Prostate gland (tissue), 2 donors: ENCODE measurements at places on chromosomes 5 and 9.

DNA sequence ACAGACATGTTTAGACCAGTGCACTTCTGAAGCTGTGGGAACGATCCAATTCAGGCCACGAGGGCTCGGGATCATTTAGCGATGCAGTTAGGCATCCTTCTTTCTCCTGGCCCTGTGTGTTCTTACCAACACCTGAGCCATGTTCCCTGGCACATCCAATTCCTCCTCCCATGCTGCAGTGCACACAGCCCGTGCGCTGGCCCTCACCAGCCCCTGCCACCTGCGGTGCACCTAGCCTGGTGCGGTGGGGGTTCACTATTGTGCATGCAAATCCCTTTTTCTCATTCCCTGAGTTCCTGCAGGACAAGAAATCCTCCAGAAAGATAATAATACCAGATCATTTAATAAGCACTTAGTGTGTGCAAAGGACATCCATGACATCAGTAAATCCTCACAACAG, 53.5 kb downstream of the NEURL1B start:
- no peak for DNase-seq

GRCh38 chr5:55638455-55638854, 73.7 kb downstream of the SLC38A9 start:
- DNase-seq: peak; percentile 35

- DNase-seq: no peak
These were observed 38.2 kb downstream of the PRRC2B start for GRCh38 chr9:131432050-131432449.

DNA sequence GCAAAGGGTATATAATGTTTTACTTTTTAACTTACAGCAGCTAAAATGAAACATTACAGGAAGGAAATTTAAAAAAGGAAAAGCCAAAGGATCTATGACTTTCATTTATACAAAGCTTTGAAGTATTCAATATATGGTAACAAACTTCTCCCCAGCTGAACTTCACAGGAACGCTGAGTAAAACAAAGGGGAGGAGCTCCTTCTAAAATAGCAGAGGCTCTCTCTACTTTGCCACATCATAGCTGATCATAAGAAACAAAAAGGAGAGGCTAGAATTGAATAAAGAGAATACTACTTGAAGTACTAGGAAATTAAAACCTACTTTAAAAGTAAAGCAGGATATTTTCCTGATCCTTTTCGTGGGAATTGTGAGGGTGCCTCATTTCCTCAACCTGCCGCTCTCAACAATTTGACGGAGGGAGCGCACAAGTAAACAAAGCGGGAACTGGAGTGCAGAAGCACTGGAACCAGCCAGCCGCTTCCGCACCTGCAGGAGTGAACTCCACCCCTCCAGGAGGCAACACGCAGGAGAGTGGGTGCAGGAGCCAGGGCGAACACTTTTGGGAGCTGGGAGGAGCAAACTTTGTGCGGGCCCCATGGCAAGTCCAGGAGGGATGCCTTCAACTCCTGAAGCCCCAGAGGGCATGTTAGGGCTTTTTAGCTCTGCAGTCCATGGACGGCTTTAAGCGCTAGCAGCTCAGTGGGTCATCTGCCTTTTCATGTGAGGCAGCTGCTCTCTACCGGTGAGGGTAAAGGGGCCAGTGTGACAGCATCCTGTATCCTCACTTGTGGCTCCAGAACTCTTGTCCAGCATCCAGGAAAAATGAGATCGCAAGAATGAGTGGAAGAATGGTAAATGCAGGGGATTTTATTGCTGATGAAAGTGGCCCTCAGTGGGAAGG, 757.4 kb downstream of the PTPRD start:
- no peak for DNase-seq

GRCh38 chr9:131657037-131657377, 82.9 kb downstream of the RAPGEF1 start:
- DNase-seq: no peak

DNA sequence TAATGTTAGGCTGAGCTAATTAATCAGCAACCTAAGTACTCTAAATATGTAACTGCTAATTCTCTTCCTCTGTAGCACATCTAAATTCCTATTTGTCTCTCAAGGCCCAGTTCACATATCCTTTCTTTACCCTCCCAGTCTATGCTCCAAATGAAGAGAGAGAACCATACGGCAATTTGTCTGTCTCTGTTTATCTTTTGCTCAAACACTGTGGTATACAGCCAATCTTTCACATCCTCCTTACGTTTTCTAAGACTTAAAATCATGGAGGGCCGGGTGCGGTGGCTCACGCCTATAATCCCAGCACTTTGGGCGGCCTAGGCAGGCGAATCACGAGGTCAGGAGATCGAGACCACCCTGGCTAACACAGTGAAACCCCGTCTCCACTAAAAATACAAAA, 15.8 kb downstream of the VLDLR start:
- no peak for DNase-seq

GRCh38 chr5:68872088-68872839, 221.6 kb upstream of the SLC30A5 start:
- DNase-seq: no peak

DNA sequence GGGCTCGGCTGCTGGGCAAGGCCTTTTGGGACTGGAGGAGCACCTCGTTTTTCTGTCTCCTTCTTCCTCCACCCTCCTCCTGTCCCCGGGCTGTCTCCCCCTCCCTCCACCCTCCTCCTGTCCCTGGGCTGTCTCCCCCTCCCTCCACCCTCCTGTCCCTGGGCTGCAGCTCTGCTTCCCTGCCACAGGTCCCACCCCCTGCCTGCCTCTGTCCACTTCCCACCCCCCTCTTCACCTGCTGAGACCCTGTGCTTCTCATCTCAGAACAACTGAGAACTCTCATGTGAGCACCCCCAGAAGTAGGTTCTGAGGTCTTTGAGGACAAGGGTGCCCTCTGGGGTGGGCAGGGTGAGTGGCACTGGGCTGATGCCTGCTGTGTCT, 5.8 kb upstream of the TOR4A start:
- DNase-seq: no peak

- peak; percentile 80 for DNase-seq
These were observed 19.0 kb downstream of the STOM start for GRCh38 chr9:121350993-121351561.

DNA sequence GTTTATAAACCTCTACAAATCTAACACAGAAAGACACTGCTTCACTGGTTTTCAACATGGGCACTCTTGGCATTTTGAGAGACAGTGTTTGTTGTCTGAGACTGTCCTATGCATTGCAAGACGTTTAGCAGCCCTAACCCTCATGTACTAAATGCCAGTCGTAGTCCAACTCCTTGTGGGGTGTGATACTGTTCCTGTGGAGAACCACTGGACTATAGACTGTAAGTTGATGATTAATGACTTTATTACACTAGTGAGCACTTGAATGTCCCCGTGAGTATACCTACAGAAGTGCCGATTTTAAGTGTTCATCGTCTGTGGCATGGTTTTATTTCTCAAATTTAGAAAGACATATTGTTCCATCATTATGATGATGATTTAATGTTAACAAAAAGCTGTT, 46.2 kb downstream of the RECK start:
- no peak for DNase-seq

- no peak for DNase-seq
These were observed 4.7 kb upstream of the SOWAHA start for GRCh38 chr5:132808448-132808847.

- DNase-seq: no peak
These were observed 27.5 kb downstream of the DMRT2 start for GRCh38 chr9:1077616-1078015.

DNA sequence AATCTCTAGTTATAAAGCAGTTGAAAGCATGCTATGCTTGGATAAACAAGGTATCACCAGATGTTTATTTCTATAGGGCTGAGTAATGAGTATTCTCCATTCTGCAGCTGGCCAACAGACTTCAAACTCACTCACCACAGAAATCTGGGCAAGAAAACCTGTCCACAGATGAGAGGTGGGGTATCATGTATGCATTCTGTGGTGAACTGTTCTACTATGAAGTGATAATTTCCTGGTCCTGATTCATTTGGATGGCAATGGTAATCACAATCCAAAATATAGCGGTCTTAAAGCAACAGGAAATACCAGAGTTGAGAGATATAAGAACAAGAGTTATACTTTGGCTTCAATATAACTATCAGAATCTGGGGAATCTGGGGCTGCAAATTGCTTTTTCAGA, 65.9 kb upstream of the EFNA5 start:
- DNase-seq: no peak

GRCh38 chr5:11684607-11685006, 219.6 kb downstream of the CTNND2 start:
- no peak for DNase-seq

DNA sequence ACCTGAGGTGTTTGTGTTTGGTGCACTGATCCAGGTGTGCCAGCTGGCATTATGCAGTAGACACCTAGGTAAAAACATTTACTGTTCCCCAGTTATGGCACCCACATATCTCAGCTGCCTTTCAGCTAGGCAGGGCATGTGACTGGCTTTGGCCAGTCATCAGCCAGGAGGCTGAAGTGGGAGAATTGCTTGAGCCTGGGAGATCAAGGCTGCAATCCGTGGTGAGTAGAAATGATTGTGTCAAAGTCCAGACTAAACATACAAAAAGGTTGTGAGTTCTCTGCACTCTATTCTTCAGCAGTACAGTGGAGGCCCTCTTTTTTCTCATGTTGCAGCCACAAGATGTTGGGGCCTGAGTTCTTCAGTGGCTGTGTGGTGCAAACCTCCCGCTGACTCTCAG, 3.2 kb upstream of the FBLL1 start:
- DNase-seq: no peak

GRCh38 chr9:30575691-30576090, 1808.8 kb upstream of the ACO1 start:
- DNase-seq: no peak

- DNase-seq: no peak
These were observed 94.2 kb upstream of the FBN2 start for GRCh38 chr5:128632264-128632663.

GRCh38 chr9:21481470-21482056, 550 bp downstream of the IFNE start:
- DNase-seq: no peak

DNA sequence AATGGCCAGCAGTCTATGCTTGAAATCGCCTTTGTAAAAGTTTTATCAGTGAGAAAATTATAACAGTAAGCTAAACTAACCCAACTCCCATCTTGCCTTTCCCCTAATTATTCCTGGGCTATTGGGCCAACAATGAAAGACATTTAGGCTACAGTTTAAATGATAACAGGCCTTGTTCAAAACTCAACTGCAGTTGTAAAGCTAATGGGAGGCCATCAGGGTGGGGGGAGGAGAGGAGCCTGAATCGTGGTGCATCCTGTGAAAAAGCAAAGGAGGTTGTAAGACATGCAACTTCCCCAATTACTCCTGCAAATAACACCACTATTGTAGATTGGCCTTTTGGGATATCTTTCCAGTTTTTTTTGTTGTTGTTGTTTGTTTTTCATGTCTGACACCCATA, 53.8 kb downstream of the ACTL7B start:
- DNase-seq: no peak

GRCh38 chr5:57311921-57312735, 138.3 kb downstream of the GPBP1 start:
- no peak for DNase-seq

DNA sequence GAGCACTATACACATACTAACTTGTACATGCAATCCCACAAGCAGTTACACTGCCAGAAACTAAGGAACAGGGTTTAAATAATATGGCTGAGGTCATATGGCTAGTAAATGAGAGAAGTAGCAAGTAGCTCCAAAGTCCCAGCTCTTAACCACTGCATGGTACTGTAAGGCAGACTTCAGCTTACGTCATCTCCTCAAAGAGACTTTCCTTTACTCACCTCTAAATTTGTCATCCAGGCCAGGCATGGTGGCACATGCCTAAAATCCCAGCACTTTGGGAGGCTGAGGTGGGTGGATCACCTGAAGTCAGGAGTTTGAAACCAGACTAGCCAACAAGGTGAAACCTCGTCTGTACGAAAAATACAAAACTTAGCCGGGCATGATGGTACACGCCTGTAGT, 20.4 kb upstream of the SELENOP start:
- DNase-seq: no peak

- DNase-seq: no peak
These were observed 83.4 kb downstream of the LPAR1 start for GRCh38 chr9:110954822-110955291.

- DNase-seq: peak; percentile 24
These were observed 980 bp downstream of the CCNO start for GRCh38 chr5:55232271-55232984.

- no peak for DNase-seq
These were observed 1.7 kb downstream of the PCDHA10 start for GRCh38 chr5:140857177-140857986.

DNA sequence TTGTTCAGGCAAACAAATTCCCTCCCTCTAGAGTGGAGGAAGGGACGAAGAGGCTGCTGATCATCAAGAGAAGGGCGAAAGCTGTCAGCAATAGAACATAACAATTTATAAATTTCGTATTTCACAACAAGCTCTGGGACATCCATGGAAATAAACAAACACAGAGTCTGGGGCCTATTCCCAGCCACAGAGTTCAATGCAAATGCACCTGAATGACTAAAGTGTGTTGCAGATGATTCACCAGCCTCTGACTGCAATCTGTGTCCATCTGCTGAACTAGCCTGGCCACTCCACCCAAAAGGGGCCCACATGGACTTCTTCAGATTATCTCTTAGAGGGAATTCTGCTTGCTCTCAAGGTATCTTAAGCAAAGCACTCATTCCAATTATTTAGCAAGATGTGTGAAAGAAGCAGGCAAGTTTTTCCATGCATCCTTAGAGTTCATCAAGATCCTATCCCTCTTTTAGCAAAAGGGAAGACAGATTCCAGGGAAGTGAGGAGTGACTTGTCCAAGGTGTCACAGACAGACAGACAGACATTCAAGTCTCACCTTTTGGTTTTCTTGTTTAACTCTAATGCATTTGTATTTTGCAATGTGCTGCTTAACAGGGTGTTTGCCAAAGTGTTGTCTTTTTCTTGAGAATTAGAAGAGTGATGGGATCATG, 307.8 kb upstream of the PAPPA start:
- DNase-seq: no peak
